ENCODE measurements at places on chromosomes 12 and 14. TPM values are rescaled to one million over a fixed set of nuclear protein-coding genes. Genes with fewer than 3 reads are reported as not detected.

DNA sequence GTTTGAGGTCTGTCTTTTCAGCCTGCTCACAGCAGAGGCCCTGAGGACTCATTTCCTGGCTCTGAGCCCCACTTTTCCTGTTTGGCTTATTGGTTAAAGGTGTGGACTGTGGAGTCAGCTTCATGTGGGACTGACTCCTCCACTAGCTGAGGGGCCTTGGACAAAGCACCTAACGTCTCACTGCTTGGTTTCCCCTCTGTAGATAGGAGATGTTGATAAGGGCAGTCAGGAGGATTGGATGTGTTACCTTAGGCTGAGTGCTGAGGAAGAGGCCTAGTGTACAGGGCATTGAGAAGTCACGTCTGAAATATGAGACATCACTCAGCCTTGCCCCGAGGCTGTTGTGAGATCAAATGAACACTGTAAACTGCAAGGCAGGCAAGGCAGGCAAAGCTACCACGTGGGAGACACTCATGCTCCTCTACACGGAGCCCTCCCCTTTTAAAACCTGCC is 27.1 kb upstream of the TCL1A start:
- DNase-seq: no peak

DNA sequence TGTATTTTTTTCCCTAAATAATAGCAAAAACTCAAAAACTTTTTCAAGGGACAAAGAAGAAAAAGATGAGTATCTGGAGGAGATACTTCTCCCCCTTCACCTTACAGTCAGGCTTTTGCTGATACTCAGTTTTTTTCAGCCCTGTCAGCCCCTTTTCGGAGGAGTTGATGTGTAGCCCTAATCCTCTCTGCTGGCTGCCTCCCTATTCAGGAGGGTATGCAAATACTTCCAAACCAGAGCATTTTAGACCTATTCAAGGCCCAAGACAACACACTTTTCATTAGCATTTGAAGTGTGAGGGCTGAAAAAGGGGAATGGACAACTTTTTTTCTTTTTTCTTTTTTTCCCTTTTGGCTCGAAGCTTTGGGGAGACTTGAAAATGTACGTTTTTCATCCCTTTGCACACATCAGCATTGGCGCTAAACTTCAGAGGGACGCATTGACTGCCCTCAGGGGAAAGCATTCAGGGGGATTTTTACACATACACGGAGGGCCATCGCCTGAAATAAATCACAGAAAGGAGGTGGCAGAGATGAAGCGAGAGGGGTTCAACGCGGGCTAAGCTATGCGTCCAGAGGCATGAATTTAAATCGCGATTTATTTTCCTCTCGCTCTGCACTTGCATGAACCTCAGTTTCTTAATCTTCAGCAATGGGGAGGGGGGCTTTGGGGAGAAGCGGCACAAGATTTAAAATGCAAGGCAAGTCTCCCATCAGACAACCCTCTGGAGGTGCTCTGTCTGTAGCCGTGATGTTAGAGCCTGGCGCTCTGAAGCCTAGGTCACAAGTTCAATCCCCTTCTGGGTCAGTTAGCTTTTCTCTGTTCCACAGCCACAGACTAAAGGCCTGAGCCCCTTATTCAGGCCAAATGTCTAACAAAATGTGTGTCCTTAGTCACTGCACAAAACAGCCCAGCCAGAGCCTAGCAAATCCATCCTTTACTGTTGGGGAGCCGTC is 86.3 kb downstream of the ASCL1 start:
- DNase-seq: no peak

- peak; percentile 80 for DNase-seq
Measured at GRCh38 chr14:38098074-38098836, 109.4 kb upstream of the SSTR1 start.

GRCh38 chr12:15429262-15429661 is 107.0 kb downstream of the PTPRO start:
- DNase-seq: no peak

DNA sequence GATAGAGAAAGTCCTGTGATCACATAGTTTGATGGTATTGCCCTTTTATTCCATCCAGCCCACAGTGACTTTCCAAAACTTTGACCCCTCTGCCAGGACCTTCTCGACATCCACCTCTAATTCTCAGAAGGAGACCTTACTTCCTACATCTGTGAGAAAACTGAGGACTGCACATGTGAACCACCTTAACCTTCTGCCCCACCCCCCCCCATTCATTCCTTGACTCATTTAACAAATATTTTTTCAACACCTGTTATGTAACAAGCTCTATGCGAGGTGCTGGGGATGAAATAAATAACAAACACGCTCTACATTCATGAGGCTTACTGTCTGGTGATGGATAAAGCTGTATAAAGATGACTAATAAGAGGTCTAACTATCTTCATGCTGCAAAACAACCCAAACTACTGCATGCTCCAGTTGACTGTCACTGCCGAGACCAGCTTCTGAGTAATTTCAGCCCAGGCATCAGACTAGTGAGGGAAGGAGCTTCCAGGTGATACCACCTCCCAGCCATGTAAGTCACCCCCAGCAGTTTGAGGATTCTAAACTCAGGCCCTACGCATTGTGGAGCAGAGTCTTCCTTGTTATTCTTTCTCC is 1.9 kb upstream of the HAL start:
- DNase-seq: no peak

DNA sequence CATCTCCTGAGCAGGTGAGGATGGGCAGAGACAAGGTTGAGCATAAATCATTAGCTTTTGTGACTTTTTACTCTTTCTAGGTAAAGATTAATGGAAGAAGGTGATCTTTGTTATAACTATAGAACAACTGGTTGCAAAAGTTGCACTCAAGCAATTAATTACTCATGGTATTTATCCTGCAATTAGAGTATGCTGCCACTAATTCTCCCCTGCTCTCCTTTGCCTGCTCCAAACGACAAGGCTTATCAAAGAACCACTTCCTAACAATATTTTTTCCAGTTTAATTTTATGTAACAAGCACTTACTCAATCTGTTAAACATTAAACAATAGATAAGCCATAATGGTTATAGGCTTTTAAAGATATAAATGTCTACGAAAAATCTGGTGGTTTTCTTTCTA is 189.9 kb upstream of the PELI2 start:
- DNase-seq: no peak

GRCh38 chr14:54902521-54903420 is at the start of gene GCH1:
GCH1 (minus strand) TSS chr14:54902826; CDS start chr14:54902663, 163 bp downstream.
- no peak for DNase-seq

DNA sequence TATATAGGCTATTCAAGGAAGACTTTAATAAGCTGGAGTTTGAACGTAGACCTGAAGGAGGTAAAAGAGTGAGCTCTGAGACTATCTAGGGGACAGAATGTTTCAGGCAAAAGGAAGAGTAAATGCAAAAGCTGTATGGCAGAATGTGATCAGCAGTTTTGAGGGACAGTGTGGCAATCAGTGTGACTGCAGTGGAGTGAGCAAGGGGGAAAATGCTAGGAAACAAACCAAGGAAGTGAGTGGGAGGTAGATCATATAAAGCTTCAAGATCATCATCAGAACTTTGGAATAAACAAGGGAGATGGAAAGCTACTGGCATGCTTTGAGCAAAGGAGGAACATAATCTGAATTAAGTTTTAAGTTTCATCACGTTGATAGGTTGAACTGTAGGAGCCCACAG is 67.5 kb upstream of the BTG1 start:
- DNase-seq: no peak

DNA sequence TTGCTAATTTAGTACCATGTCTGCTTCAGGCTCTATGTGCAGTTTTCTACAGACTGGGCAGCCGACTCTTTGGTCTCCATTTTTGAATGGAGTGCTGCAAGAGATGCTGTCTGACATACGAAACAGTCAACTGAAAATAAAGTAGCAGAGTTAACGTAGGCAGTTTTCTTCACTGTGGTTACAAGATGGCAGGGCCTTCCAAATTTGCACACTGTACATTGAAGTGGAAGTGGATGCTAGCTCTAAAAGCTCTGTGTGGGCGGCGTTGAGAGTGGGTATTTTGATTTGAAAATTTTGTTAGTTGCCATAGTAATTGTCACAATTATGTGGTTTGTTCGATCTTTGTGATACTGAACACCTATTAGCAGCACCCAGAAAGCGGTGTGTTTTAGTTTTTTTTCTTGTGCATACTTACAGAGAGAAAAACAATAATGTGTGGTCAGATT is 154.9 kb upstream of the ATP2B1 start:
- no peak for DNase-seq

DNA sequence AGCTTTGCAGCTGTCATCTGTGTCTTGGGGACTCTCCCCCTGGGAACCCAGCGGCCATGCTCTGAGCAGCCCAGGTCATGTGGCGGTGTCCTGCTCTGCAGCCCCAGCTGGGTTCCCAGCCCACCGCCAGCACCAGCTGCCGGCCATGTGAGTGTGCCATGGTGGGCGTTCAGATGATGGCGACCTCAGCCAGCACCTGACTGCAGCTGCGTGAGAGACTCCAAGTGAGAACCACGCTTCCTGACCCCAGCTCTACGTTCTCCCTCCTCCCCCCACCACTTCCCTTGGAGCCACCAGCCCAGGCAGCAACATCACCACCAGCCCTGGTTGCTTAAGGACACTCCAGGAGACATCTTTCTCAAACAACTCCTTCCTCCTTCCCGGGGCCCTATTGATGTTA is 68.8 kb downstream of the SLC24A4 start:
- DNase-seq: no peak

DNA sequence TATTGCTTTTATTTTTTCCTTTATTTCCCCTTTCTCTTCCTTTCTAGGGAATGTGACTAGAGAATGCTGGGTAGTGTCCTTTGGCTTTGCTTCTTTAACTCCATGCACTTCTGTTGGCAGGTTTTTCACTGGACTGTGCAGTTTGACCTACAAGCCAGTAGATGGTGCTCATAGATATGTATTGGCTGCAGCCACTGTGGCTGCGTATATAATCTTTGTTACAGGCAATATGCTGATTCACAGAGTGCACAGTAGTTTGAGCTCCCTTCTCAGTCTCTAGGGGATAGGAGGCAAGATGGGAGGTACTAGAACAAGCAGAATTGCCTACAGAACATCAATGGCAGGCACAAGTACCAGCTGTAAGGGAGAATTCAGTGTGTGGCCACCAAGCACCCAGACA is 503.5 kb downstream of the LRFN5 start:
- DNase-seq: no peak

DNA sequence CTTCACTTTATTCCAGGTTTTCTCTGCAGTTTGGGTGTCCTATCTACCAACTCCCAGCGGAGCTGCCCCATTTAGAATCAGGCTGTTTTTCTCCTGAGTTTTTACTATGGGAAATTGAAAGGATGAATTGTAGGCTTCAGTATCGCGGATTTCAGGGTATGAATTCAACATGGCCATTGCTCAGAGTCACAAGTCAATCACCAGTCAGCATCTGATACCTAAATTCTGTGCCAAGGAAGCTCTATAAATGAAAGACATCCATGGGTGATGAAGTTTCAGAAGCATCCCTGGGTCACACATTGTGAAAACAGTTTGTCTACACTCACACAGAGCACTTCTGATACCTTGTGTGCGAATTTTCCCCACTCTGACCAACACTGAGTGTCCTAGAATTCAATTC is 35.8 kb upstream of the YY1 start:
- no peak for DNase-seq

GRCh38 chr12:56634242-56634836 is 4.2 kb upstream of the BAZ2A start:
- DNase-seq: no peak

DNA sequence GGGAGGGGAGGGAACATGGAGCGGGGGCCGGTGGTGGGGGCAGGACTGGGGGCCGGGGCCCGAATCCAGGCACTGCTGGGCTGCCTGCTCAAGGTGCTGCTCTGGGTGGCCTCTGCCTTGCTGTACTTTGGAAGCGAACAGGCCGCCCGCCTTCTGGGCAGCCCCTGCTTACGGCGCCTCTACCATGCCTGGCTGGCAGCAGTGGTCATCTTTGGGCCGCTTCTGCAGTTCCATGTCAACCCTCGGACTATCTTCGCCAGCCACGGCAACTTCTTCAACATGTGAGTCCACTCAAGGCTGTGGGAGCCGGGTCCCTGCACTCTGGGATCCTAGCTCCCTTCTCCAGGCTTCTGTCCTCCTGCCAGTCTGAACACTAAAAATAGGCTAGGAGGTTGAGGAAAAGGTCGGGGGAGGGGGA is 1.1 kb downstream of the FITM1 start:
- DNase-seq: no peak

DNA sequence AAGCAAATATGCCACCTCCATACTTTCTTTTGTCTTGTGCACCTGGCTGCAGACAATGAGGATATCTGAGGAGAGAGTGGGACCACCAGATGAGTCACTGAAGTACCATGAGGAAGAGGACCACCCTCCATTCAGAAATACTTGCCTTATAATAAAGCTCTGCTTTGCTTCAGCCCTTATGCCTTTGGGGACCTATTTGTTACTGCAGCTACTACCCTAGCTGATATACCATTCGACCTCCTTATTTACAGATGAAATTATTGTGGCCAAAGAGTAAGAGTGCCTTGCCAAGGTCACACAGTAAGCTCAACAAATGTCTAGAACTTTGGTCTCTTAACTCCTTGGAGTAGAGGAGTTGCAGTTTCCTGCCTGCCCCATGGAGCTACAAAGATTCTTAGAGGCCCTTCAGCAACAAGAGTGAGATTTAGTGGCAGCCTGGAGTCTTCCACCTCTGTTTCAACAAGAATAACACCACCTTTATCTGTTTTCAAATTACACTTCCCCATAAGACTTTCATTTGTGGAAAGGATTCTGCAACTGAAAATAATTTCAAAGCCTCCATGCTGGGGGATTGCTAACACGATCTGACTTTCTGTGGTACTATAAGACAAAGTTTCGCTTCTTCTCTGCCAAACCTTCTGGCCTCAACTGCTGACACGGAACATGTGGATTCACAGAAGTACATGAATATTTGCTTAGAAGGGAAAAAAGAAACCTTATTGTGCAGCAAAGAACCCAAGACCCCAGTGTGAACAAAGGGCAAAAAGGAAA is 3.6 kb downstream of the CMKLR1 start:
- no peak for DNase-seq

GRCh38 chr12:80316222-80316621 is 127.8 kb upstream of the PTPRQ start:
- no peak for DNase-seq

KRT83 gene
- not detected for total RNA-seq

DAD1 gene
- total RNA-seq: 389 TPM

ASCL1 gene
- not detected for total RNA-seq

KLHL33 gene
- total RNA-seq: 0.17 TPM

GPR162 gene
- 1.2 TPM for total RNA-seq

RABGGTA gene
- total RNA-seq: 39.0 TPM
